Foreskin keratinocyte (primary cell): ENCODE measurements at places on chromosomes 6 and 20. TPM values are rescaled to one million over a fixed set of nuclear protein-coding genes. Genes with fewer than 3 reads are reported as not detected.

Gene SLC44A4
- 0.16 and 0.27 TPM in 2 replicates for polyA plus RNA-seq

Gene SDCBP2
- 3.8 and 6.3 TPM in 2 replicates for polyA plus RNA-seq

- no peak for DNase-seq
Measured at GRCh38 chr6:5766260-5766659, 240.5 kb downstream of the NRN1 start.

GRCh38 chr6:146785001-146785585, 186.3 kb downstream of the ADGB start:
- DNase-seq: no peak

GRCh38 chr20:8932192-8933165, 136.4 kb upstream of the PLCB4 start:
- peak; percentile 8 for DNase-seq

DNA sequence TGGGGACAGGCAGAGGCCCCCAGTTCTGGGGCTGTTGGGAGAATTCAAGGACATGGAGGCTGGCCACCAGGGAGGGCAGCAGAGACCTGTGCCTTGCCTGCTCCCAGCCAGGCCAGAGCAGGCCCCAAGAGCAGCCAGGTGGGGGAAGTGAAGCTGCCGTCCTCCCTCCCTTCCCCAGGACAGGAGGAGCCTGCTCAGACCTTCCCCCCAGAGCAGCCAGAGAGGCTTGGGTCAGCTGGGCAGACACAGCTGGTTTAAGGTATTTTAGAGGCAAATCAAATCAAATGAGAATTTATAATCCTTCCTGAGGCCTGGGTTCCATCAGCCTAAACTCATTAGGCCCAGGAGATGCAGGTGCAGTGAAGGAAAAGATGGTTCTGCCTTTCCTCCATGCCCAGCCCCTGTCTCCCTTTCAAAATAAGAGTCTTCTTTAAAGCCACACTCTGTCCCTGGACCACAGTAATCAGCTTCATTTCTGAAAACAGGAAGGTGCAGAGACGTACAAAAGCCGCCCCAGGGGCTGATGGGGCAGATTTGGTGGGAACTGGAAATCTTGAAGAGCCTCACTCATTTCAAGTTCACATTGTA, 21.7 kb downstream of the BMP7 start:
- DNase-seq: no peak

DNA sequence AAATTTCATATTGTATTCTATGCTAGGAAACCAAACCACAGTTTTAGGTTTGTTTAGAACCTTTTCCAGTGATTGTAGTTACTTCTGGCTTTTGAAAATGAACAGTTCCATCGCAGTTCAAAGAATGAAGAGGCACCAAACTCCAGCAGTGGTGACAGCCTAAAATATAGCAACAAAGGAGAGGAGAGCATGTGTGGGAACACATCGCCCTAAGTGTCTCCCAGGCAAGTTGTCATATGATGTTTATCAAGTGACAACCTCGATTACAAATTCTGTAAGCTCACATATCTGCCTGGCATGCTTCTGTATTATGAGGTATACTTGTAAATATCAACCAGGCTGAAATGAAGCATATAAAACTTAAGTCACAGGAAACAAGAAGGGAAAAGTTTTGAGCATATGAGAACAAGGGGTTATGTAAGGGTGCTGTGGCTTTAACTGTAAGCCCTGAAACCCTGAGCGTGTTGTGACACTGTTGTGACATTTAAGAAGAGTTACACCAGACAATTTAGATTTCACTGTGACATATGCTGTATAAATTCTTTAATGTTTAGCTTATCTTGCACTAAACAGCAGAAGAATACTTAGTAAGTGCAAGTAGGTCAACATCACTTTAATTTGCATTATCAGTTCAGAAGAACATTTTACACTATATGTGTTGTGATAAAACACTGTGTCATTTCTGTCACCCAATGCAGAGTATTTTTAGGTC, 29.1 kb upstream of the FBXL4 start:
- DNase-seq: no peak

- no peak for DNase-seq
Measured at GRCh38 chr20:59814840-59815340, 118.5 kb downstream of the SYCP2 start.

GRCh38 chr20:668638-669037, 7.0 kb downstream of the SCRT2 start:
- no peak for DNase-seq

DNA sequence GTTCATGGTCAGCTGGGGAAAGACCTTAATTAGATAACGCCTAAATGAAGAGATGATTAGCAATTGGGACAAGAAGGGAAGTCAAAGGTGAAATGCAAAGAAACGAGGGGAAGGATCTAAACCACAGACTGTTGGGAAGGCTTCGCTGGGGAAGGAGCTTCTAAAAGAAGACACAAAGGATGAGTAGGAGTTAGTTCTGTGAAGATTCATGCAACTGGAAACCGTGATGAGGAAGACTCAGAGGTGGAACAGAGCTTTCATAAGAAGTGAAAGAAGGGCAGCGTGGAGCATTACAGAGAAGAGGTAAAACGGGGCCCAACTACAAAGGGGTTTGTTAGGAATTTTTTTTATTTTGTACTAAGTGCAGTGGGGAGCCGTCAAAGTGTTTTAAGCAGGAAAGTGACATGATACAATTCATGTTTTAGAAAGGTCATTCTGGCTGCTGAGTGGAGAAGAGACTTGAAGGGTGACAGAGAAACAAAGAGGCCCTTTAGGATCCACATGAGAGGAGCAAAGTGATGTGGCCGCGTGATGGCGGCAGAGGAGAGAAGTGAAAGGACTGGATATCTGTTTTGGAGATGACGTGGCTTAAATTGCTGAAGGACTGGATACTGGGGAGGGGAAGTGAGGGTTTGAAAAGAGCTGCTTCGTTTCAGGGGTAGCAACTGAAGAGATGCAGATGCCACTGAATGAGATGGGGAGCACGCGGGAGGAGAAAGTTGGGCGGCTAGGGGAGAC, 33.6 kb downstream of the TTI1 start:
- no peak for DNase-seq

- DNase-seq: no peak
Measured at GRCh38 chr20:39654171-39654570, 692.0 kb downstream of the DHX35 start.

DNA sequence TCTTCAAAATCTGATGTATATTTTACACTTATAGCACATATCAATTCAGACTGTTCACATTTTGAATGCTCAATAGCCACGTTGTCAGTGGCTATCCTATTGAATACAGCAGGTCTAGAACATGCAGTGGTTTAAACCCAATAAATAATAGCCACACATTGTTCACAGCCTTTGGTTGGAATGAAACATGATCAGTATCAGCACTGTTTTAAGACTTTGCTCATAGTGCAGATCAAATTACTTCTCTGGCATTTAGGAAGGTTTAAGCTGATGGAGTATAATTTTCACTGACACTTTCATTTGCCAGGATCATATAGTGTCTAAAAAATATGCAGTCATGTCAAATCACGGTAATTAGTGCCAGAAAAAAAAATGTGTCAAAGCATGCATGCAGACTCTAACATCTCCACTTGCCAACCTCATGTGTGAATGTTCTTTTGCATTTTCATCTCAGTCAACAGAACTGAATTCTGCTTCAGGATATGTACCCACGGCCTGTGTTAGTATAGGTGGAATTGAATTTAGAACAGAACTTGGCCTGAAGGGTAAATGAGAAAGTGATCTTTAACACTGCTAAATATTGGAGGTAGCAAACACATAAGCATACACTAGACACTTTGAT, 184.1 kb downstream of the SLC24A3 start:
- no peak for DNase-seq

DNA sequence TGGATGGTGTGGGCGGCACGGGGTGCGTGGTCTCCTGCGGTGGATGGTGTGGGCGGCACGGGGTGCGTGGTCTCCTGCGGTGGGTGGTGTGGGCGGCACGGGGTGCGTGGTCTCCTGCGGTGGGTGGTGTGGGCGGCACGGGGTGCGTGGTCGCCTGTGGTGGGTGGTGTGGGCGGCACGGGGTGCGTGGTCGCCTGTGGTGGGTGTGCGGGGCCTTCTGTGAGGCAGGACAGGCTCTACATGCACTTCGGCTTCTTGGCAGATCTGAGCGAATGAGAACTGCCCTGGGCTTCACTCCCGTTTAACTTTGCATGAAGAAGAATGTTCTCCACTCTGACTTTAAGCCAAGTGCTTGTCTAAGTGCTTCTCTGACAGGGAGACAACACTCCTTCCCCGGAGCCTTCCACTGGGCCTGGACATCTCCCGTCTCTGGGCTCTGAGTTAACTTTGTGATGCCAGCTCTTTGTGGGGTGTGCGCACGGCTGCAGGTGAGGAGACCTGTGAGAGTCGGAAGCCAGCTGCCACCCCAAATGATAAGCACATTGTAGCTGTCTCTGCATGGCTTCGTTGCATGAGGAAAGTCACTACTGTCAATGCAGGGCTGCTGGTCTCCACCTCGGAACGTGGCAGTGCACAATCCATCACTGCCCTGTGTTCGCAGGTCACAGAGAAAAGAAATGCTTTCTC, 244.8 kb downstream of the DLL1 start:
- DNase-seq: no peak

DNA sequence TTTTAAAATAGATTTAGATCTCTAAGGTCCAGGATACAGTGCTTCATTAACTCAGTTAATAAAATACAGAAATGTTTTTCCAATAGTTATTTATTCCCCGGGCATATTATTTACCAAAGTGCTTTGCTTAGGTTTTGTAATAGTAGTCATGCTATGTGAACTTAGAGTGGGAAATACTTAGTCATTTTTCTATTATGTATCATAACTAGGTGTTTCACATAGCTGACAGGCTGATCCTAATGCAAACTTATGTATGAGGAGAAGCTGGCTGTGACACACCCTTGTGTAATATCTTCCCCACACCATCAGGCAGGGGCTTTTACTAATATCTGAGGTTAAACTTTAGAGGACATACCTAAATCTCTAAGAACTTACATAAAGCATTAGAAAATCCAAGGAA, 277.7 kb upstream of the RIMS1 start:
- DNase-seq: peak; percentile 74

DNA sequence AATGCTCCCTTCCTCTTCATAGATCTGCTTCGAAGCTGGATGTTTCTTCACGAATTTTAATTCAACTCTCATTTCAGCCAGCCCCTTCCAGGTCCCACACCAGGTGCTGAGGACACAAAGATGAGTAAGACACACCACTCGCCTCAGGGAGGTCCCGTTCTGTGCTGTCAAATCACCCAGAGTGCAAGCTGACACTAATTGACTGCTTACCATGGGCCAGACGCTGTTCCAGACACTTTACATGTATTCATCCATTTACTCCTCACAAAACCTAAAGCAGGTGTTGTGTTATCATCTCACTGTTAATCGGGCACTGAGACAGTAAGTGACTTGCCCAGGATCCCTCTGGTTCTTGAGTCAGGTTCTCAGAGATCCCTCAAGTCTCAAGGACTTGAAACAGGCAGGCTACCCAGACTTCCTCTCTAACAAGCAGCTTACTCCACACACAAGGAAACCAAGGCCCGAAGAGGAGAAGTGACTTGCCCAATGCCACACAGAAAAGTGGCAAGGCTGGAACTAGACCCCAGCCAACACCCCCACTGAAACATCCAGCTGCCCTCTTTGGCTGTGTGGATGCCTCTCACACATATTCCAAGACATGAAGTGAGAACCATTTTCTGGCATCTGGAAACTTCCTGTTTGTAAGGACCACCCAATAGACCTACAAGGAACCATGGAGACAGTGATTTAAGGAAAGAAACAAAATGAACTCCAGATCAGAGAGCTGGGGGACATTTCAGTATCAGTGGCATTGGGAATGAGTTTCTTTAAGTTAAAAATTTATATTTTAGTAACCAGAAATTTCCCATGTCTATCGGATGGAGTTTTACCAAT, 174.5 kb downstream of the CDC5L start:
- DNase-seq: no peak

DNA sequence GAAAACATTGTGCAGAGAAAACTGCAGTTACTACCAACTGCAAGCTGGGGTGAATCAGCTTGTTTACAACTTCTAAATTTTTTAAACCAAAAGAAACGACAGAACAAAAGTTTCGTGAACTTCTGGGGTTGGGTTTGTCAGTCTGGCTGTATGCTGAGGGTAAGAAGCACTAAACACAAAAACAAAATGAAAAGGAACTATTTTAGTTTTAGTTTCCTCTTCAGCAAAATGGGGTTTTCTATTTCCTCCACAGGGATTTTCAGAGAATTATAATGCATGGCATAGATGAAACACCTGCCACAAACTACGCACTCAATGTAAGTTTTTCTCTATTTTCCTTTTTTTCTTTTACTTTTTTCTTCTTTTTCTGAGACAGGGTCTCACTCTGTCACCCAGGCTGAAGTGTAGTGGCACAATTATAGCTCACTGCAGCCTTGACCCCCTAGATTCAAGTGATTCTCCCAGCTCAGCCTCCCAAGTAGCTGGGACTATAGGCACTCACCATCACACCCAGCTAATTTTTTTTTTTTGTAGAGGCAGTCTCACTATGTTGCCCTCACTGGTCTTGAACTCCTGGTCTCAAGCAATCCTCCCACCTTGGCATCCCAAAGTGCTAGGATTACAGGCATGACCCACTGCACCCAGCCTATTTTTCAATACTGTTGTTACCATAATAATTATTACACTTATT, 40.6 kb downstream of the CGA start:
- no peak for DNase-seq

DNA sequence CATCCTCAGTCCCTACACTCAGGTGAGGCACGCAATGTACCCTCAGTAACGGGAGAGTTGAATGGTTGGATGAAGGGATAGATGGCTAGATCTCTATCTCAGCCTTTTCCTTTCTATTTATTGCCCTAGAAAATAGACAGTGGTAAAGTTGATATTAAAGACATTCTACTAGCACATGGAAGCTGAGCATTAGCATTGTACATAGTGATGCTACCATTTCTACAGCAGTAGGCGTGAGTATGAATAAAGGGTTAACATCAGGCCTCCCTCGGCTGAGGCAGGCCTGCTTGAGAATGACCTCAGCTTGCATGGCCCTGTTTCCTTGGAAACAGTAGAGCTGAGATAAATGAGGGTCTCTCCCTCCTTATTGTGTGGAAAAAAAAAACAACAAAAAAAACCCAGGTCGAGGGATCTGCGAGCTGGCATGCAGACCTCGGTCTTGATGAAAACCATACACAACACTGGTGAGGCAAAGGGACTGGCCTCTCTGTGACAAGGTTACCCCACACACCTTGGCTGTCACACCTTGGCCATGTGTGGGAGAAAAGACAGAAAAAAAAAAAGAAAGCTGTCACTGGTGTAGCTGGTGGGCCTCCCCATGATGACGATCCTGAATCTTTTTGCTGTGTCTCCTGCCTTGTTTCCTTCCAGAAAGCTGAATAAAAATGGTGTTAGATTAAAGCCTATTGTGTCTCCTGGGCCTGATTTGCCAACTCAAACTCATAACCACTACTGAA, 160.0 kb downstream of the HACE1 start:
- no peak for DNase-seq

DNA sequence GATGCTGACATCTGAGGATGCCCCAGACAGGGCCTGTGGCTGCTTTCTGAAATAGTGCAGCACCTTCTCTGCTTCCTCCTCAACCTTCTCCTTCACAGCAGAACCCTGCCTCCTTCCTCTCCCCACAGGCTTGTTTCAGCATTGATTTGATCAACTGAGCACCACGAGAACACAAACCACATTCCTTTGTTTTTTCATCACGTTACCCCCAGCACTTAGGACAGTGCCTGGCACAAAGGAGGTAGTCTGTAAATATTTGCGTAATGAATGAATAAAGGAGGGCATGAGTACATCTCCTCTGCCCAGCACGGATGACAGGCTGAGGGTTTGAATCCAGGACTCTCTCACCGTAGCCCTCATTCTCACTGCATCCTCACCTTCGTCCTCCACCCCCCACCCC, 21.3 kb upstream of the WFDC2 start:
- no peak for DNase-seq
